CD4-positive, alpha-beta T cell treated with Interleukin-12 subunit alpha and Interleukin-12 subunit beta, for 1 hour (primary cell): ENCODE measurements at places on chromosomes 13 and 19.
A peak's percentile ranks its signal among the peaks of the same experiment; 100 is the strongest.

GRCh38 chr13:50340551-50341287, 325.5 kb downstream of the KCNRG start:
- DNase-seq: no peak

GRCh38 chr19:45050036-45050435, 11.2 kb downstream of the CLASRP start:
- DNase-seq: no peak

- DNase-seq: no peak
These were observed 27.9 kb downstream of the CERS4 start for GRCh38 chr19:8237026-8237425.

GRCh38 chr13:76965759-76966421, 17.6 kb downstream of the ACOD1 start:
- no peak for DNase-seq

DNA sequence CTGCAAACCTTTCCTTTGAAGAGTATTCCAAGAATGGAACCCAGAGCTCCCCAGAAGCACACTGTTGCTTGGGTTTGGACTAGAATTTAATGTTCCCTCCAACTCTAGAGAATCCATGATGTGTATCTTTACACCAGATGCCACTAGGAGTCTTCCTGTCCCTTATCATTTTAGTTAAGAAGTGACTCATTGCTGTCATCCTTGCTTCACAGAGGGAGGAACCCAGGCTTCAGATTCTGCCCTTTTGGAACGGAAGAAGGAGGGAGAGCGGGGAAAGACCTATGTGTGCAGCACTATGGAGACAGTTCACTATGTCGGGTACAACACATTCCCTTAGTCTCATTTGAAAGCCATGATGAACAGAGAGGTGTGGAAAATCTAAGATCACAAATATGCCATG, 2.1 kb upstream of the ATP12A start:
- DNase-seq: no peak

DNA sequence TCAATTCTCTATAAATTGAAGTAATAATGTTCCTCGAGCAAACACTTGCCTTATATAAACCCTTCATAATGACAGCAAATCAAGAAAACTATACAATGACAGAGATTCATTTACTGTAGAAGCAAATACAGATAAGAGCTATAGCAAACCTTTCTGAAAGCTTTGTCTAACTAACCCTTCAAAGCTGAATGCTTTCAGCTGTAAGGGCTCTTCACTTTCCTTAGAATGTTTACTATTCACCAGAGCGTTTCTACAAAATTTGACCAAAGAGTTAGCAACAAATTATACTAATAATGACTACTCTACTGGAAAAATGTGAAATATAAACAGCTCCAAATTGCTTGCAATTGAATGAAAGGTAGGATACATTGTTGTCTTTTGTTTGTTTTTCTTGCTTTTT, 218.1 kb downstream of the SLITRK5 start:
- no peak for DNase-seq

GRCh38 chr13:114282041-114282670, 755 bp downstream of the UPF3A start:
- DNase-seq: no peak

DNA sequence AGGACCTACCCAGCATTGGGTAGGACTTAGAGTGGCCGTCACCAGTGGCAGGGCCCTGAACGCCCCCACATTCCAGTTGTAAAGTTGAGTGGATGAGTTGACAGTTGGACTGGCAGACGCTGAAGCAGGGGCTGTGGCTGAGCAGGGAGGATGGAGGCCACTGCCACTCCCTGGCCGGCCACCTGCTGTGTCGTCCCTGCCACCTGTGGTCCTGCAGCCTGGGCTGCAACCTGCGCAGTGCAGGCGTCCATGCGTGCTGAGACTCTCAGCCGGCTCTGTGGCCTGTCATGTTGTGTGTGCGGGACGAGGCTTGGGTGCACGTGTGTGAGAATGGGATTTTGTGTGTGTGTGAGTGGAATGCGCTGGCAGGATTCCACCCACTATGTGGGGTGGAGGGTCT, 80.8 kb downstream of the SCGB2B2 start:
- DNase-seq: no peak

DNA sequence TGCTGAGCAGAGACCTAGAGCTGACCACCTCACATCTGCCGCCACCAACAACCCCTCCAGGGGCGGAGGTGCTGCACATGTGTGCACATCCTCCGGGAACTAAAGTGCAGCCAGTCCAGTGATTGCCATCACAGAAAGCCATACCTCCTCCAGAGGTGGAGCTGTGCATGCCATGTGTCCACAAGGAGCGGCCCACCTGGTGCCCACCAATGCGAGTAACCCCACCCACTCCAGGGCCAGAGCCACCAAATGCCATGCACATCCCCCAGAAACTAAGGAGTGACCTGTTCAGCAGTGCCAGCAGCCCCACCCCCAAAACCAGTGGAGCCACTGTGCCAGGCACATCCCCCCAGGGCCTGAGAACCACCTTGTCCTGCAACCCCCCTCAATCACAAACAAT, 557.9 kb downstream of the UQCRFS1 start:
- no peak for DNase-seq

DNA sequence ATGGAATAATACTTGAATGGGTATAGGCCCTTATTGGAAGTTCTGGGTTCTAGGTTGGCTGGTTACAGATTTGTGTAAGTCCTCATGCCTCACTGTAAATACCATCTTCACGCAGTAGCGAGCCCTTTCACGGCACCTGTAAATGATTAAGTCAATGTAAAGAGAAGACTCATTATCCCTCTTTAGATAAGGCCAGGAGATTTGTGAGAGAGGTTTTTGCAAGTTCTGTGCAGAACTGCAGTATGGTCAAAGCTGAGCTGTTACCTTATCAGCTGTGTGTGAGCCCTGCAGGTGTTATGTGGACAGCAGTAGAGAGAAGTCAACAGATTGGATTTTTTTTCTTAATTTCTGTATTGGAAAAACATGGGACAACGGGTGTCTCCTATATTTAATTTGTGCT, 141.6 kb downstream of the SHISA2 start:
- DNase-seq: no peak

DNA sequence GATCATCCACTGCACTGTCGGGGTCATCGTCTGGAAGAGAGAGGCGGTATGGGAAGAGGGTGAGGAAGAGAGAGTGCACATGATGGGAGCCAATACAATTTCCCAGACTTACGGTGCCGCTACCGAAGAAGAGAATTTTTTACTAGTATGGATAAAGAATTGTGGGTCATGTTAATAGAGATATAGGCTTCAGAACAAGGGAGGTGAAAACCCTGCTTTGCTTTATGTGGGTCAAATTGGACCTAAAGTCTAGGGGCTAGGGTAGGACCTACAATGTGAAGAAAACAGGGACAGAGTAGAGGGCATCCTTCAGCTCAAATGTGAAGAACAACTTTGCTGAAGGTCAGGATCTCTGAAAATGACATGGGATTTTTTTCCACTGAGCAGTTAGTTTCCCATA, 29.9 kb downstream of the UNC13A start:
- DNase-seq: no peak

- no peak for DNase-seq
These were observed 880 bp upstream of the C19orf12 start for GRCh38 chr19:29715701-29716581.

- DNase-seq: no peak
These were observed 41.7 kb downstream of the ELL start for GRCh38 chr19:18480006-18480691.

DNA sequence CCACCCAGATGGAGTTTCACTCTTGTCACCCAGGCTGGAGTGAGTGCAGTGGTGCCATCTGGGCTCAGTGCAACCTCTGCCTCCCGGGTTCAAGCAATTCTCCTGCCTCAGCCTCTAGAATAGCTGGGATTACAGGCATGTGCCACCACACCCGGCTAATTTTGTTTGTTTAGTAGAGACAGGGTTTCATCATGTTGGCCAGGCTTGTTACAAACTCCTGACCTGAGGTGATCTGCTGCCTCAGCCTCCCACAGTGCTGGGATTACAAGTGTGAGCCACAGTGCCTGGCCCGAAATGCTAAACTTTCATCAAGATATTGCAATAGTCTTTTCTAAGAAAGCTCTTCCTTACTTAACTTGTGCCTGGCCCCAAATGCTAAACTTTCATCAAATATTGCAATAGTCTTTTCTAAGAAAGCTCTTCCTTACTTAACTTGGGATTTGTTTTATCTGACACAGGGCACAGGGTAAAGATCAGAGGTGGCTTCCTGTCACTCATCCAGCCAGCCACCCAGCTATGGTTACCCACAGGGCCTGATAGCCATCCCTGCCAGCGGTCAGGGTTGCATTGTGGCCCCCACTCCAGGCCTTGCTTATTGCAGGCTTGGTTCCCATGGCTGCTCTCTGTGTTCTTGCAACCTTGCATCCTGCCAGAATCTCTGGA, 352.3 kb upstream of the TMTC4 start:
- no peak for DNase-seq

DNA sequence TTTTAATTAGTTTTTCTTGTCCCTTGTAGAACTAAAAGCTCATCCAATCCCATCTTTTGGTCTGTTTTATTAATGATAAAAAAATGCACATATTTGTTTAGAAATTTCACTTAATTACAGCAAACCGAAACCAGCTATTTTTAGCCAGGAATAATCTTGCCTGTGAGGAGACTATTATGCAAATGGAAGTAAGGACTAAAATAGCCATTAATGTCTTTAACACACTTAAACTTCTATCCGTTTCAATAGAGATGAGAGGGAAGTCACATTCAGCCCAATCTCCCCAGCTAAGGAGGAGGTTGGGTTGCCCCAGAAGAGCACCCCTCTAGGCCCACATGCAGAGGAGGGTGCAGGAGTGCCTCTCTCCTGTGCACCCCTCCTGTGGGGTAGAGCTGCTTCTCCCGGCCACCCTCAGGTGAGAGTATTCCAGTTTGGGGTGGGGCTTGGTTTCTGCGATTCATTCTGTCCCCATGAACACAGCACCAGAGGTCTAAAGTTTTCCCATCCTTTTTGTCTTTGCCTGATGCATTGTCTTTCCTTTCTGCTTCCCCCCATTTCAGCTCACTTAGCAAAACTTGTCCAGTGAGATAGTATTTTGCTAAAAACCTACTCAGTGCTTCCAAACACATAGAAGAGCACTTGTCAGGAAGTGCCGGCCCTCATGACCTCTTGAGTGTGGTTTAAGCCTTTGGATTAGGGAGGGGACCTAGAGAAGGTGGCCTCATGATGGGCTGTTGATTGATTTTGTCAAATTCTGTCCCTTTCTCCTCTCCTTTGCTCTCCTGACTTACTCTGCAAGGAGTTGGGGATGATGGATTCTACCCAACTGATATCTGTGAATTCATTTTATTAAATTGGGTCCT, 28.2 kb downstream of the FGF9 start:
- no peak for DNase-seq

DNA sequence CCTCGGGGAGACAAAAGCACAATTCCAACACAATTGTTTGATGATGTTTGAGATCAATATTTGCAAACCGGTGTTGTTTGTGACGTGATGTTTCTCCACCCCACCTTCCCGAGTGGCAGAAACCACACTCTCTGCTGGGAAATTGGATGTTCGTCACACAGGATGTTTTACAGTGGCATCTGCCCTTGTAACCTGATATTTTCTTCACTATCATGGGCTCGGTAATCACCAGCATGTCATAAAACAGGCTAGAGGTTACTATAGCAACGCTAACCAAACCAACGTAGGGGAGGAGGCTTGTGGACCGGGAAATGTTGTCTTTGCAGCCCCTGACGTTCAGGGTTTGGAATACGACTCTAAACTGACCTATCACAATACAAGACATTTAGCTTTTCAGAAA, 454.5 kb downstream of the IRS2 start:
- no peak for DNase-seq

GRCh38 chr19:32392901-32393300, 12.7 kb upstream of the DPY19L3 start:
- no peak for DNase-seq

GRCh38 chr19:18657590-18658365, 20.9 kb downstream of the KLHL26 start:
- DNase-seq: no peak

GRCh38 chr13:43054803-43055802, 31.7 kb downstream of the DNAJC15 start:
- peak; percentile 34 for DNase-seq

- no peak for DNase-seq
These were observed 29.8 kb downstream of the ZNF571 start for GRCh38 chr19:37564624-37565369.

DNA sequence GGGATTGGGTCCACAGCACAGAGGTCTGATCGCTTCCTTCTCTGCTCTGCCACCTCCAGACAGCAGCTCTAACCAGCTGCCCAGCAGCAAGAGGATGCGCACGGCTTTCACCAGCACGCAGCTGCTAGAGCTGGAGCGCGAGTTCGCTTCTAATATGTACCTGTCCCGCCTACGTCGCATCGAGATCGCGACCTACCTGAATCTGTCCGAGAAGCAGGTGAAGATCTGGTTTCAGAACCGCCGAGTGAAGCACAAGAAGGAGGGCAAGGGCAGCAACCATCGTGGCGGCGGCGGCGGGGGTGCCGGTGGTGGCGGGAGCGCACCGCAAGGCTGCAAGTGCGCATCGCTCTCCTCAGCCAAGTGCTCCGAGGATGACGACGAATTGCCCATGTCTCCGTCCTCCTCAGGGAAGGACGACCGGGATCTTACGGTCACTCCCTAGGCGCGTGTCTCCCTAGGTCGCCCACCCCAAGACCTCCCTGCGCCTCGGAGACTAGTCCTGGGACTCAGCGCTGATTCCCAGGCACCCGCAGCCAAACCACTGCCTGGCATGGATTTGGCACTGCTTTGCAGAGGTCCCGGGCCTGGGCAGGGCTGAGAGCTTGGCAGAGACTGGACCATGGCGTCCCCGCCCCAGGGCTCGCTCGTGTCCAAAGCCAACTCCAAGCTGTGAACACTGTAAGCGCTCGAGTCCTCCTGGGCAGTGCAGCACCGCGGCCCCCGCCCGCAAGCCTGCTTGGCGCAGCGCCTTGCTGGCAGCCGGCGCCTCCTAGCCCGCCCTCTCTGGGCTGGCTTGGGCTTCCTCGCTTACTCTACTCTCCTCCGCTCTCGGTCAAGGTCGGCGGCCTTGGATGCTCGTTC, 1.5 kb downstream of the GSX1 start:
- no peak for DNase-seq
